Pancreas (tissue), 10 donors: ENCODE measurements at places on chromosomes 3 and 15. TPM values are rescaled to one million over a fixed set of nuclear protein-coding genes. Genes with fewer than 3 reads are reported as not detected.

Gene SEMA3B
- 31.6 TPM for total RNA-seq

Gene ABHD17C
- total RNA-seq: 3.2 TPM

Gene NCBP2
- 11.7 TPM for total RNA-seq

Gene TAMM41
- 6.5 TPM for total RNA-seq

Gene RPL39L
- 0.88 TPM for total RNA-seq

Gene CRELD1
- total RNA-seq: 12.8 TPM

Gene CELF6
- 1.9 TPM for total RNA-seq

Gene CYP8B1
- total RNA-seq: not detected

Gene SPINK8
- not detected for total RNA-seq

- no peak for DNase-seq
Observed at GRCh38 chr15:97177151-97177577, 783.3 kb upstream of the ARRDC4 start.

DNA sequence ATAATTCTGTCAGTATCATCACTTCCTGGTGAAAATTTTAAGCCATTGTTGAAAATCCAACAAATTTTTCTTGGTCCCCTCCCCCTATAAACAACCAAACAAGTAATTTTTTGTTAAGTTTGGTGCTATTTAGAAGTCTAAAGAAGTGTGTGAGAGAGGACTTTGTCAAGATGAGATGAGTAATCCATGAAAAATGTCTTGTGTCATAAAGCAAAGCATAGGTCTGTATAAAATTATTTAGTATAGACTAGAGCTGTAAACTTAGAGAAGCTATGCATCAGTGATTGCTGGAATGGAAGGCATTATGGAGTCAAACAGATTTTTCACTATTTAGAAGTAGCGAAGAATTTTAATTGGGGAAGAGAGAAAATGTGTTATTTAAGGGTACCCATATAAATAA, 31.4 kb downstream of the MAPK6 start:
- no peak for DNase-seq

DNA sequence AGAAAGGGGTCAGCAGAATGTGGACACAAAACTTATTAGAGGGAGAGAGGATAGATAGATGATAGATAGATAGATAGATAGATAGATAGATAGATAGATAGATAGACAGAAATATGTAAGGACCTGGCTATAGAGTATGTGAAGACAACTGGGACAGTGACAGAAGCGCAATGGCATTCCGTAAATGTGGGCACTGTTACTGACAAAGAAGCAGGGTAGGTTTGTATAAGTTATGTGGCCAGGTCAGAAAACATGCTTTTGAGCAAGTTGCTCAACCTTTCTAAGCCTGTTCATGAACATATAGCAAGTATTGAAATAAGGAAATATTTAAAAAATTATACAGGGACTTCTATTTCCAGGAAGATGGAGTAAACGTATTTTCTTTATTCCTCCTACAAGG, 17.3 kb upstream of the SNTN start:
- no peak for DNase-seq

GRCh38 chr15:69132977-69133861, 27.2 kb upstream of the GLCE start:
- DNase-seq: no peak

- DNase-seq: peak; percentile 62
Observed at GRCh38 chr3:124565013-124565412, 165.2 kb upstream of the UMPS start.

GRCh38 chr15:66937588-66937987, 127.8 kb upstream of the SMAD3 start:
- DNase-seq: no peak

- no peak for DNase-seq
Observed at GRCh38 chr3:62923066-62923465, 47.9 kb upstream of the CADPS start.

DNA sequence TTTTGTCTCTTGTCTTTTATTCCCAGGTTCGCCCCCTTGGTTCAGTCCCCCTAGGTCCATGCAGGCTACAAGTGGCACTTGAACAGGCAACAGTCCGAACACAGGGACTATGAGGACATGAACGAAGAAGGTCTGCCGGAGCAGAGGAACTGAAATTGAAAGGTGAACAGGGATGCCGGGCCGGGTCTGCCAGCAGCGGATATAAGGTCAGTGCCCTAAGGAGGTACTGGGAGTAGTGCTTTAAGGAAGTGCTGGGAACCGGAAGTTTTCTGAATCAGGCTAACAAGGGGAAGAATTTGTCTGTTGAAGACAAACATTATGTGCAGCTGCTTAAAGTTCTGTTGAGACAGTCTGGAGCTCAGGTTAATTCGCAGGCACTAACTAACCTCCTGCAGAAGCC, 46.8 kb downstream of the LSM3 start:
- DNase-seq: no peak

DNA sequence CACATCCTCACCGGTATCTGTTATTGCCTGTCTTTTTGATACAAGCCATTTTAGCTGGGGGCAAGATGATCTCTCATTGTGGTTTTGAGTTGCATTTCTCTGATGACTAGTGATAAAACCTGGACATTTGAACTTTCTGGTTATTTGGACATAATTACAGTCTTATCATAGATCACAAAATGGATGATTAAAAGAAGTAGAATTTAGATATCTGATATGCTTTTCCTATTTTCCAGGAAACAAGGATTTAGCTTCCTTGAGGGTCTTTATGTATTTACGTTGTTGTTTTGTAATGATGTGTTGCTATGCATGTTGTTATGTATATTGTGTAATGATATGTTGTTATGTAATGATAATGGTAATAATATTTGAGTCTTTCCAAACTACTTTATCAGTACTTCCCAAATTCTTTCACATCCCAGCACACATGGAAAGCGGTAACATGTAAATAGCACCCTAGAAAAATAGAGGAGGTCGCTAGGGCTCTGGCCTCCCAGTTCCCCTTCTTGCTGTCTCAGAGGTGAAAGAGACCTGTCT, 53.8 kb downstream of the GJD2 start:
- no peak for DNase-seq

DNA sequence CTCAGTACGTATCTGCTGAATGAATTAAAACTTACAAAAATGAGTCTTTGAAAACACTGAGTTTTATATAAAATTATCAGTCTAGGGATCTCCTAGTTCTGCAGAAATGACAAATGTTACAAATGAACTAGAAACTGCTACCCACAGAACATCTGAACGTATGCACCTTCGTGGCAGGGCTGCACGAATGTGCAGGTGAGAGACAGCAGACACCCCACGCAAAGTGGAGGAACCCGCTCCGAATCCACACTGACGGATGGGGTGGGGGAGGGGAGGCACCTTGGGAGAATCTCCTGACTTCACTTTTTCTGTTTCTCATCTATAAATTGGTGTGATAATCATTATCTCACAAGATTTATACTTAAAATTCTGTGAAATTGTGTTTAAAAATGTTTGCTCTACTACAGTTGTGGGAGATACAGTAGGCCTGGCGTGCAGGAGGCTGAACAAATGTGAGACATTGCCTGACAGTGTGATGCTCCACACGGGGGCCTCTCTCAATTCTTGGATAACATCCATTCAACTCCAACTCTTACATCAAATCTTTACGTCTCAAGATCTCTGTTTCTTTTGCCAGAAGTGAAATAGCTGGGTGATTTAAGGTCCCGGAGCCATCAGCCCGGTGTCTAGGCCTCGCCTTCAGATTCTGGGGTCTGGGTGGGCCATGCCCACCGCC, 86.9 kb downstream of the ATP10A start:
- no peak for DNase-seq

DNA sequence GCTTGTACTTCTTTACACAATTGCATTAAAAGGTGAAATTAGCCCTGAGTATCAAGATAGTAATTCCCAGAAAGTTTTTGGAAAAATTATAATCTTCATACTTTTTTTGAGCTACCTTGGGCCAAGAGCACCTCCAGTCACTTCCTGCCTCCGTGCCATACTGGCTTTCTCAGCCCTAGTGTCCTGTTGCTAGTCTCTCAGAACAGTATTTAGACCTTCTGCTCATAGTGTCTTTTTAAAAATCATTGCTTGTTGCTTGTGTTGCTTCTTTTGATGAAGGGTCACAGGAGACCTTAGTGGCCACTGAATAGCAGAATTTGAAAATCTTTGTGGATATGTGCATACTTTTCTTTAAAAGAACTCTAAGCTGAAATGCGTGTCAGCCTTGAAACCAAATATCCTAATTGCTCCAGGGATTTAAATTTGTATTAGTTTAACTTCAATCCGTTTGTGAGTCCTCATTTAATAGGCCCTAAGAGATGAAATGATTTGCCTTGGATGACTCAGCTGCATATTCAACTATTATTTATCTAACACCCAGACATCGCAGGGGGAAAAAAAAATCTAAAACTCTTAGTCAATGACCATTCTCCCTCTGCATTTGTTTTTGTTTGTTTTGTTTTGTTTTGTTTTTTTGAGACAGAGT, 29.1 kb upstream of the LXN start:
- no peak for DNase-seq

- no peak for DNase-seq
Observed at GRCh38 chr3:108953700-108954099, at the start of gene GUCA1C. TSS of gene GUCA1C (minus strand) at chr3:108953879. CDS start at chr3:108953762, 117 bp downstream.

- no peak for DNase-seq
Observed at GRCh38 chr3:34155108-34155507, 356.7 kb downstream of the PDCD6IP start.

DNA sequence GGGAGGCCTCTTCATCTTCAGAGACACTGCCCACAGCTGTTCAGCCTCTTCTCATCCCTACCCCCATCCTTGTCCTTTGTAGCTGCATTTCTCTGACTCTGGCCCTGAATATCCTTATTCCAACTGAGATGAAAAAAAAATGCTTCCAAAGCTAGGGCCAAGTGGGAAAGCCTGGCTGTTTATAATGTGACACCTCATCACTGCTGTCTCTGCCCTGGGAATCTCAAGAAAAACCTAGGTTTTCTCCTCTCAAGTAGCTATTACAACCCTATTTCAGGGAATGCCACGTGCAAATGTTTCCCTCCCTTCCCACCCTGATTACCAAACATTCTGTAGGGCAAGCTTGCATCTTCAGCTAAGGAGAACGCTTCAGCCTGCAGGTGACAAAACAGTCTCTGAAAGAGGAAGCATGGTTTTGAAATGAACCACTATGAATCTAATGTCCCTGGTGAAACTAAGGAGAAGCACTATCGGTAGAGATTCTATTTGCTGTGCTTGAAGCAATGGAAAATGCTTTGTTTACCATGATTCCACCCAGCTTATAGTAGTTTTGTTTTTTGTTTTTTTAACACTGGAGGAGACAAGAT, 65.4 kb downstream of the USF3 start:
- no peak for DNase-seq

DNA sequence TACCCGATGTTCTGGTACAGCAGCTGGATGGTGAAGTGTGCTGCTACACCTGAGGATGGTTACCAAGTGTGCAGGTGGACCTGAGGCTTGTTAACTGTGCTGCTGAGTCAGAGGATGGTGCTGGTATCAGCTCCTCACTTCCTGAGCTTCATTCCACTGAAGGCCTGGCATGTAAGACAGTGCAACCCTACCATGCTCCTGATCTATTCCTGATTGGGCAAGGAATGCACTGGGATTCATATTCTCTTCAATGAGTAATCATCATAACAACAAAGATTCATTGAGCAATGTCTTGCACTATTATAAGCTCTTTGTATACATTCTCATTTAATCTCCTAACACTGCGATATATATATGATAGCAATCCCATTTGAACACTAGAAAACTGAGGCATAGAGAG, 62.9 kb upstream of the THSD4 start:
- DNase-seq: no peak

DNA sequence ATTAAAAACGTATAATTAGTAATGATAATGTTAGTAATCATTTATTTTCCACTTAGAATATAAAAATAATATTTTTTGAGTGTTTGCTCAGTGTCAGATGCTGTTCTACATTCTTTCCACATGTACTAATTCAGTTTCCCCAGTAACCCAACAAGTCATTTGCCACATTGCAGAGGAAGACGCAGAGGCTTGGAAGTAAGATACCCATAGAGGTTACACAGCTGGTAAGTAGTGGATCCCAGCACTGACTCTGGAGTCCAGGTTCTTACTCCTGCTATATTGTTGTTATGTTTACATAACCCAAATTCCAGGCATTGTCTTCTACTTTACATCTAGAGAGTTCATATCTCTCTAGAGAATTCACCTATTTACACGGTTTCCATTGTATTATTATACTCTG, 48.2 kb upstream of the MYO5C start:
- DNase-seq: no peak

GRCh38 chr3:129597087-129597999, 9.1 kb downstream of the PLXND1 start:
- DNase-seq: no peak

DNA sequence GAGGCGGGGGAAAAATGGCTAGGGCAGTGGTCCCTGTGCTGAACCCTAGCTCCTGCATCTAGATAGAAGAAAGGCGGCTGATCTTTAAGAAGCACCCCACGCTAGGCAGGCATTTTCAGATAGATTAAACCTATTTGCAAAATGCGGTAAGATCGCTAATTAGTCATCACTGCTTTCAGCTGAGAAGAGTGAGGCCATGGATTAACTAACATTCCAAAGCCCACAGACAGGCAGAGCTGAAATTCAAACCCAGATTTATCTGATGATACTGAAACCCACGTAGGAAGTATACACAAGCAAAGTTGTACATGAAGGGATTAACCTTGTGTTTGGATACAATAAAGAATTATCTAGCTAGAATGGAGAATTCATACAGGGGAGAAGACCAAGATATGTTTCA, 4.8 kb downstream of the ADPGK start:
- no peak for DNase-seq

GRCh38 chr3:182198345-182198744, 486.6 kb downstream of the SOX2 start:
- DNase-seq: no peak

DNA sequence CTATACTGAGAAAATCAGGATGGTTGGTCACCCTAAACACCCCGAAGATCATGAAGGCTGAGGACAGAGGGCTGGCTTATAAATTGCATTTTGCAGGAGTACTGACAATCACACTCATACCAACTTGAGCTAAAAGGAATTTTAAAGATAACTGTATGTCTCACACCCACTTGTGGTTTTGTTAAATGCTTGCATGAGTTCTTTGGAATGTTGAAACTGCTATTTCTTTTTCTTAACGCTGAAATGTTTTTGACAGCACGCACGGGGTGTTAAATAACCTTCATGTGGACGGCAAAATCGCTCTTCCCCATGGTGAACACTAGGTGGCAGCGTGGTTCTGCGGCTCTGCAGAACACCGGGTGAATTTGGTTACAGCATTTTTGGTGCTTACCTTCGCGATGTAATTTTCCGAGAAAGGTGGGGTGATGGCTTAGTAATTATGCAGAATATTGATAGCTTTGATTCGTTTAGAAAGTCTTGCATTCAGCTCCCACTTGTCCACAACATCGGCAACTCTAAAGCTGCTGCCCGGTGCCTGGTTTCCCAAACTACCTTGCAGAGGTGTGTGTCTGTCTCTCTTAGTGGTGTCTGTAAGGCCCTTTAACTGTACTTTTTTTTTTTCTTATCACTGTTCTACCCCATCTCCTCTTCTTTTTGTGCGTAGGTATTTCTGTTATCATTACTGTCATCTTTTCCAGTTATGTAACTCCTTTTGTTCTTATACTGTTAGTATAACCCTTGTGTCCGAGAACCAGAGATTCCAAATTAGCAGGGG, 51.7 kb downstream of the ARNT2 start:
- DNase-seq: no peak

GRCh38 chr15:41790756-41791546, 16.7 kb downstream of the MAPKBP1 start:
- no peak for DNase-seq
